Lower leg skin (tissue), 4 donors: ENCODE measurements at places on chromosomes 2 and 18. TPM values are rescaled to one million over a fixed set of nuclear protein-coding genes. Genes with fewer than 3 reads are reported as not detected.

GRCh38 chr18:55934821-55935220 lies 346.8 kb upstream of the TCF4 start:
- no peak for DNase-seq

- no peak for DNase-seq
These were observed 2.3 kb downstream of the STEAP3 start for GRCh38 chr2:119225926-119226325.

DNA sequence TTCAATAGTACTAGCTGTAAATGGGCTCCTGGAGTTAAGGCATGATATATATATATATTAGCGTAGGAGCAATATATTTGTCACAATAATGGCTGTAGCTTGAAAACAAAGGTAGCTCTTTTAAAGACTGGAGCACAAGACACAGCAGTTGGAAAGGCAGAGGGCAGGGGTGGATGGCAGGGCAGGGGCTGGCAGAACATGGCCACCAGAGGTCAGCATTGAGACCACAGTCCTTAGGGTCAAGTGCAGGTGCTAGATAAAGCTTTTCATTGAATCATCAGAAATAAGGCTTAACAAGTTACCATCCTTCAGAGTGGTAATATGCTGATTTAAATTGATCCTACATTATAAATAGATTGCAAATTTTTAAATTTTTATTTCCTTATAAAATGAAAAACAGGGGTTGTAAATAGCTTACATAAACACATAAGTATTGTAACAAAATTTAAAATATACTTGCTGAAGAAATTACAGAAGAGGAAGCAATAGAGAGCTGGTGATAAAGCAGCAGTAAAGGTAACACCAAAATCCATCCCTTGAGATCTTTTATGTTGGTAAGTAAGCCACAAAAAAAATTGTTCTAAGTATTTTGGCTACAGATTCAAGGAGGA lies 161.2 kb upstream of the PIEZO2 start:
- no peak for DNase-seq

GRCh38 chr18:54521846-54522245 lies 69.2 kb upstream of the DYNAP start:
- DNase-seq = no peak

- no peak for DNase-seq
These were observed 349.7 kb downstream of the ZEB2 start for GRCh38 chr2:144170179-144170578.

GRCh38 chr2:161078211-161078539 lies 82.1 kb upstream of the TANK start:
- DNase-seq = no peak

GRCh38 chr2:240926516-240927389 lies 20.6 kb downstream of the CROCC2 start:
- no peak for DNase-seq

GRCh38 chr2:160498137-160498536 lies 4.5 kb upstream of the RBMS1 start:
- DNase-seq = no peak

DNA sequence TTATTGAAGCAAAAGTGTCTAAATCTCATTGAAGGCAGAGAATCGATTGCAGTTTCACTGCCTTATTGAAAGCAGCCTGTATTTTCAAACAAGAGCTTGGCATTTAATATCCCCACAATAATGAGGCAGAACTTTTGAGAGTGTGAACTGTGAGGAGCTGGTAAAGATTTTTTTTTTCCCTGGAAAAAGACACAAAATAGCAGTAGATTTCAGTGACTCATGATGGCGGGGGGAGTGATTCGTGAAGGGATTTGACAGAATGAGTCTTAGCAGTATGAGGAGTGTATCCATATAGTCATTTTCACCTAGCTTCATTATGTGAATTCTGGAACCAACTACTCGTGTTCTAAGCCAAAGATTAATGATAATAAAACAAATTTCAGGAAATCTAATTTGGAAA lies 242.9 kb downstream of the ARL6IP6 start:
- DNase-seq = no peak

DNA sequence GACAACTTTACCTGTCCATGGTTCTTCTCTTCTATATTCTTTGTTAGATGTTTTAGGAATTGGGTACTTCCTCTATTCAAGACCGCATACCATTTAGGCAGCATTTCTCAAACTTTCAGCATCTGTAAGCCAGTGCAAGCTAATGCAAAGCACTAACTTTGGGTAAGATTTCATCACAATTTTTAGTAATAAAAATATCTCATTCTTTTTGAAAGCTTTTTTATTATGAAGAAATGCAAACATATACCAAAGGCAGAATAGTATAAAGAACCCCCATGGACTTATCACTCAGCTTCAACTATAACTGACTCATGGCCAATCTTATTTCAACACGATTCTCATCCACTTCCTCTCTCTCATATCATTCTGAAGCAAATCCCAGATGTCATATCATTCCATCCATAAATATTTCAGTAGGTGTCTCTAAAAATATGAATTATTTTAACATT lies 32.9 kb downstream of the INO80C start:
- DNase-seq = no peak

- DNase-seq = no peak
These were observed 73.5 kb downstream of the GLI2 start for GRCh38 chr2:120809151-120809550.

GRCh38 chr18:75226956-75227316 lies 16.3 kb downstream of the TSHZ1 start:
- DNase-seq = no peak

- DNase-seq = no peak
These were observed 310.7 kb upstream of the MYT1L start for GRCh38 chr2:2641541-2642410.

DNA sequence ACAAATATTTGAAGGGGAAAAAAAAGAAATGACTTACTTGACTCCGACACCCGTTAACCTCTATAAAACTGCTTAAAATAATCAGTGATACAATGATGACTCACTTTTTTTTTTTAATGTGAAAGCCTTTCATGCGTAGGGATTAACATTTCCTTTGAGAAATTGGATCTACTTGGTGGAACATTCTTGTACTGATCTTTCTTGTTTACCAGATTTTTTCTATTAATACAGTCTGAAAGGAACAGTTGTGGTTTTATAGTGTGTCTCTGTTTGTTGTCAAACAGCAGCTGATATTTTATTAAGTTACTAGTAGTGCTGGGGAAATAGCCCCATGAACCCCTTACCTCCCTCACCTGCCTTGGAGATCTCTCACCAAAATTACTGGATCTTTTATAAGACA lies 40.2 kb upstream of the NEB start:
- DNase-seq = no peak

DNA sequence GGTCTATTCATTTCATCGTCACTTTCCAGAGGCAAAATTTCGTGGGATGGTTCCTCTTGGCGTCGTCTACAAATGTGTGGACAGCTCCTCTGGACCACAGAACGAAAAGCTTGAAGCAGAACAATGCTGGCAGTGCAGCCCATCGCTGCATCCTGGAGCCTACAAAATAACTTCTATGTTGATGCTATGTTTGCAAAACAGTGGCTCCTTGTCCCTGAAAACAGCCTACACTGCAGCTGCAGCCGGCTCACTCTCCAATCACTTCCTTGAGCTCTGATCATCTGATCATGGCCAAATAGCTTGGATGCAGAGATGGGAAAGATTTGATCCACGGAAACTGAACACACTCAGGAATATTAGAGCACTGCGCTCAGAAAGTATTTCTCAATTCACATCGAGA lies 60.0 kb downstream of the DOCK10 start:
- DNase-seq = no peak

DNA sequence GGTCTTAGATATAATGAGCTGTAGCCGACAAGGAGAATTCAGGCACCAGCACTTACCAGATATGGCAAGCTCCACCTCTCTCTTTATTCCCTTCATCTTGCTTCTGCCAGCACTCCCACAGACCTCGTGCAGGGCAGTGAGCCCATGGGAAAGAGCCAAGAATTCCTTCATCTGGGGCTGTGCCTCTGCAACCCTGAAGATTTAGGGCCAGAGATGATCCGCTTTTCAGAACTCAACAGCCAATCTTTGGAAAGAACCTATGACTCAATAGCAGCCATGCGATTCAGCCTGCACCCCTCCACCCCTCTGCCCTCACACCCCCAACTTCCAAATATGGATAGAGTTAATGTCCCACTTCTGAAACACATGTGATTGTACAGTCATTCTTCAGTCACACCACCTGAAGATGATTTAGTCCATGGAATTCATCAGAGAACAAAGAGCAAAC lies 533.7 kb upstream of the TNP1 start:
- DNase-seq = peak; percentile 81

GRCh38 chr2:28080911-28081310 lies 190.4 kb downstream of the BABAM2 start:
- DNase-seq = no peak

DNA sequence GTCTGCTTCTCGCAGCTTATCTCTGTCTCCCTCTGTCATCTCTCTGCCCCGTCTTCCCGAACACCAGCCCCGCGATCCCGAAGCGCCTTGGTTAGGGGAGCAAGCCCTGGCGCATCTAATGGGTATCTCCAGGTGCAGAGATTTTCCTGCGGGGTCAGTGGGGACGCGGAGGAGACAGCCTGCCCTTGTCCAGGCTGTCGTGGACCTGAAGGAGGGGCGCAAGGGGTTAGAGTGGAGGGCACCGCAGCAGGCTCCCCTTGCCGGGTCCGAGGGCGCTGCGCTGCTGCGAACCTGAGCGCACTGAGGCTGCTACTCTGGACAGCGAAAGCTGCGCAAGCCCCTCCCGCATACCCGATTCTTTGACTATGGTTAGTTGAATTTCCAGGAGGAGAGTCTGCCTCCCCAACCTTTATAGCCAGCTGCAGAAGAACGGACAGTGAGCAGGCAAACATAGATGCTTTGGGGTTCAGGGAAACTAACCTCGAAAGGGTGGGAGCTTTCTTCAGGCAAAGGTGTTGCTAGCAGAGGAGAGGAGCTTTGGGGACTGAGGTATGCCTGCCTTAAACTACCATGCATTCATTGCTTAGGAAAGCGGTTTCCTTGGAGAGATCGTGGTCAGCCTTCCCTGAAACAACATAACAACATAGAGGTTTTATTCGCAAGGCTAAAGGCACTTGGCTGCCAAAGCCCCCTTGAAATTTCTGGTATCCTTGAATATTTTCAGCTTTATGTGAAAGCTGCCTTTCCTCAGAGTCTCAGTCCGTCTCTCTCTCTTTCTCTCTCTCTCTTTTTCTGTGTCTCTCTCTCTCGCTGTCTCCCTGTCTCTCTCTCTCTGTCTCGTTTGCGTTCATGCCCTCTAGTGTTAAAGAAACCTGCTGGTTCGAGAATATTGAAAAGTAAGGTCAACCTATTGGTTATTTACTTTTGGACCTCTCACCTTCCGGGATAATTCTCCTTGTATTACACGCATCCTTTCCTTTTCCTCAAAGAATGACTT lies 1.6 kb downstream of the GALNT13 start:
- no peak for DNase-seq

DNA sequence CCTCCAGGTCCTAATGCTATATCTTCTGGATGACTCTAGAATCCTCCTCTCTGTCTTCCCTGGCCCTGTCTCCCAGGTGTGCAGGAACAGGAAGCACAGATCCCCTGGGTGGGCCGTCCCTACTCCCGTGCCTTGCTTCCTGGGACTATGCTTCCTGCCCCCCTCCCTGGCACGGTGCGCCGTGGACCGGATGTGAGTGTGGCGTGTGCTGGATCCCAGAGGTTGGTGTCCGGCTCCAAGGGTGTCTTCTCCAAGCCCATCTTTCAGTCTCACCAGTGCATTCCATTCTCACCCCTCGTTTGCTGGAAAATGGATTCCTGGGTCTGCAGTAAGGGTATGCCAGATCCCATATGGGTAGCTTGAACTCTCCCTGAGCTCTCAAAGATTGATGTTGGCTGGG lies 144.4 kb upstream of the TWIST2 start:
- peak; percentile 9 for DNase-seq

GRCh38 chr2:212926940-212927339 lies 224.5 kb downstream of the IKZF2 start:
- DNase-seq = no peak

GRCh38 chr2:33246432-33246831 lies 230.0 kb upstream of the RASGRP3 start:
- DNase-seq = no peak

- DNase-seq = no peak
These were observed 72.7 kb upstream of the PPP1CB start for GRCh38 chr2:28678944-28679343.

GRCh38 chr2:74146929-74147726 lies 584 bp downstream of the BOLA3 start:
- DNase-seq = peak; percentile 19

GRCh38 chr2:111122631-111123421 lies 2.1 kb downstream of the BCL2L11 start:
- DNase-seq = peak; percentile 96

- DNase-seq = peak; percentile 82
These were observed 62.9 kb downstream of the PDCL3 start for GRCh38 chr2:100625717-100626116.

- DNase-seq = no peak
These were observed 291.4 kb upstream of the LRRTM4 start for GRCh38 chr2:77813599-77813998.

GRCh38 chr18:36031903-36032302 lies 35.5 kb downstream of the RPRD1A start:
- DNase-seq = no peak

DNA sequence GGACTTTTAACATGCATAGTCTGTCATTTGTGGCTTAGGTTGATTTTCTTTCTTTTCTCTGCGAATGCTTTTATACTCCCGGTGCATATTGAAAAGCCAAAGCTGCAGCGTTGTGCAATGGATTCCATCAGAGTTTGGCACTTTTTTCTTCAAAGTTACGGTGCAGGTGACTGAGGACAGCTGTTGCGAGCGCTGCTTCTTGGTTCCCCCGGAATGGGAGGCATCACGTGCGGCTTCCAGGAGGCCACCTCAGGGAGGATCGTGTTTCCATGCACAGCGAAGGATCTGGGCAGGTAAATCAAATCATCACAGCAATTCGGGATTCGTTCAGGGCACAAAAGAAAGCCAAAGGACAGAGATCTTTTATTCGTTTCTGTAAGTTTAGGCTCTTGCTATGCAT lies 109.6 kb upstream of the ALKAL2 start:
- DNase-seq = no peak

DNA sequence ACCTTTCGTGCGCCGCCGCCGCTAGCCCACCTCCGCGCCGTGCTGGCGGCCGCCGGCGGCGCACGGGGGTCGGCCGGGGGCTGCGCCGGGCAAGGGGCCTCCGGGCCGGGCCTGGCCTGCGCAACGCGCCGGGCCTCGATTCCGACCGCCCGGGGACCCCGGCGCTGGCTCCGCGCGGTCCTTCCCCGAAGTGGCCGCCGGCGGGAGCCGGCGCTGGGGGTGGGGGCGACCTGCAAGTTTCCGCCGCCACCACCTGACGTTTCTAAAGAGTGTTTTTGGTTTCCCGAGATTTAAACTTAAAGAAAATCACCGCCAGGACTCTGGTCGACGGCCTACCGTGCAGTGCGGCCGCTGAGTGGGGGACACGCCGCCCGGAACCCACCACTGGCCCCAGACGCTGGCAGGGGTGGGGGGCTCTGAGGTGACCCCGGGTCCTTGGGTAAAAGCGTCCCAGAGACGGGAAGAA lies 3.8 kb upstream of the GATA6 start:
- no peak for DNase-seq

The SERPINB4 gene
- total RNA-seq = not detected

The IL1R2 gene
- 75.0 TPM for total RNA-seq

The POTEJ gene
- total RNA-seq = not detected

The POMC gene
- total RNA-seq = 3.4 TPM

The MAP4K3 gene
- total RNA-seq = 43.6 TPM

The GALNT13 gene
- total RNA-seq = 1.9 TPM

The REG1A gene
- total RNA-seq = not detected

The GPAT2 gene
- total RNA-seq = 1.5 TPM

The RNF144A gene
- 10.9 TPM for total RNA-seq

The TET3 gene
- total RNA-seq = 54.4 TPM

The CD302 gene
- 24.8 TPM for total RNA-seq

The CDK15 gene
- 0.47 TPM for total RNA-seq

The SERPINB12 gene
- total RNA-seq = 131 TPM

The PLB1 gene
- 7.9 TPM for total RNA-seq

The SCN9A gene
- 0.76 TPM for total RNA-seq

The LRRC30 gene
- not detected for total RNA-seq

The CERS6 gene
- 60.9 TPM for total RNA-seq

The PMAIP1 gene
- total RNA-seq = 13.0 TPM
